ENCODE measurements at places on chromosomes 1 and 21.
A peak's percentile ranks its signal among the peaks of the same experiment; 100 is the strongest.

GRCh38 chr21:31326522-31327242 lies 17.4 kb downstream of the TIAM1 start:
- DNase-seq, result no peak

DNA sequence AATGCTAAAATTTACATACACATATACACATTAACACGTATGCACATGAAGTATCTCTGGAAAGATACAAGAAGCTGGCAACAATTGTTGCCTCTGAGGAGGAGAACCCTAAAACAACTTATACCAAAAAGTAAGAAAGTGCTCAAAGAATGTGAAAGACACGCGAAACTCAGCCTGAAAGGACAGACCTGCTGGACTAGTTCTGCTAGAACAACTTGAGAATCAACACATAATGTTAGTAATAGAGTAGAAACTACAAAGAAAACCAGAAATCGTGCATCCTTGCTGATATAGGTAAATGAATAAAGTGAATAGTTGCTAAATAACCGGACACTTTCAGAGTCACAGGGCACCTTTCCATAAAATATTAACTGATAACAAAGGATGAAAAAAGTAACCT lies 242.5 kb downstream of the RERE start:
- peak; percentile 13 for DNase-seq

- DNase-seq, result no peak
Measured at GRCh38 chr1:12007204-12007603, 12.1 kb upstream of the MIIP start.

DNA sequence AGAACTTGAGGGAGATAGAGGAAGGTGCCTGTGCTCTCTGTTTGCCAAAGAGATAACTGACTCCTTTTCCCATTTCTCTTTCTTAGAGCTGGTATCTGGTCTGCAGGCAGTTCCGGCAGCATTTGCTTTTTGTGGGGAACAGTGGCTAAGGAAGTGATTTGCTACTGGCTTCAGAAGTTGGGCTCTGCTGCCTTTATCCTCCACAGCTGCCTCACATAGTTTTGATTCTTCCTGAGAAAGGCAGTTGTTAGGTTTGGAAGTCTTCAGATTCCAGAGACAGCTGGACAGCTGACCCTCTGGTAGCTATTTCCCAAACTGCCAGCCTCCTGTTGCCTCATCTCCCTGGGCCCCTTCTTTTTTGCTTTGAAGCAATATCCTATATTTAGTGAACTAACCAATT lies 62.6 kb upstream of the MACF1 start:
- DNase-seq, result peak; percentile 91

DNA sequence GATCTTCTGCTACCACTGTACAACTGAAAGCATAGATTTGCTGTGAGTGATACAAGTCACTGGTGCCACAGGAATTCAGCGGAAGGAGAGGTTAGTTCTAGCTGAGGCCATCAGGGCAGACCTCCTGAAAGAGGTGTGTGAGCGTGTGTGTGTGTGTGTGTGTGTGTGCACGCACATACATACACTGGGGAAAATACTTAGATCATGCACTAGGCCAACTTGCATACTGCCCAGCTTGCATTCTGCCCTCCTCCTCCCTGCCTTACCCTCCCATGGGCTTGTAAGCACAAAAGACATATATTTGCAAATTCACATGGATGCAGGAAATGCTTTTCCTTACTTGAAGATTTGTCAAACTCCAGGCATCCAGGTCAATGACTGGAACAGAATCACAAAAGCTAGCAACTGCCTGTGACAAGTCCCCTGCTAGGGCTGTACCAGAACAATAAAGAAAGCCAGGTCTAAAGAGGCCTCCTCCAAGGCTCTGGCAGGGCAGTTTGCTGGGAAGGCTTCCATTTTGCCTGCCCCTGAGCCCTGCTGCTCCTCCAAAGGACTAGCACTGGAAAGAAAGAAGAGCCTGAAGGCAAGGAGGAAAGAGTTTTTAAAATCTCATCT lies 23.2 kb downstream of the PLEKHA6 start:
- DNase-seq, result no peak

- DNase-seq, result no peak
Measured at GRCh38 chr1:27135541-27136235, 19.2 kb downstream of the SLC9A1 start.

DNA sequence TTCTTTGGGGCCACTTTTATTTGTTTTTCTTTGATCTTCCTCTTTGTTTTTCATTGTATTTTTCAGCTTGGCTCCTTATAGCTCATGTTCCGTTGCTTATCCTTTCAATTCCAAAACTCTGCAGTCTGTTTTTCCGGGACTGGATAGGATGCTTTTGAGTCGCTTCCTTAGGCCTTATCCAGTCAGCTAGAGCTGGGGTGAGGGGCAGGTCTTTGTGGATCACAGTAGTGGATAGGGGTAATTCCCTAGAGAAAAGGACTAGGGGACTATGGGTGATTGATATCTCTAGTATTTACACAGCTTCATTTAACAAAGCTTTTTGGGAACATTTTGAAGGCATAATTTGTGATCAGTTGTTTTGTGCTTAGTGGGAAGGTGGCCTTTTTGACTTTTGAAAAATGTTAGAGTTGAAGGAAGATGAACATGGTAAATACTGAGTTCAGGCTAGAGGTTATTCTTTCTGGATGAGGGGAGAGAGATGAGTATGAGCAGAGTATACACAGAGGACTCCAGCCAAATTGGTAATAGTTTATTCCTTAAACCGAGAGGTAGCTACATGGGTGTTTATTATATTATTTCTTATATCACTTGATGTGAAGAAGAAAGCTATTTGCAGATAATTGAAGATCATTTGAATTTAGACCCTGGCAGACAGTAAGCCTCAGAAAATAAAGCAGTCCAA lies 22.5 kb downstream of the CEP350 start:
- DNase-seq, result no peak

DNA sequence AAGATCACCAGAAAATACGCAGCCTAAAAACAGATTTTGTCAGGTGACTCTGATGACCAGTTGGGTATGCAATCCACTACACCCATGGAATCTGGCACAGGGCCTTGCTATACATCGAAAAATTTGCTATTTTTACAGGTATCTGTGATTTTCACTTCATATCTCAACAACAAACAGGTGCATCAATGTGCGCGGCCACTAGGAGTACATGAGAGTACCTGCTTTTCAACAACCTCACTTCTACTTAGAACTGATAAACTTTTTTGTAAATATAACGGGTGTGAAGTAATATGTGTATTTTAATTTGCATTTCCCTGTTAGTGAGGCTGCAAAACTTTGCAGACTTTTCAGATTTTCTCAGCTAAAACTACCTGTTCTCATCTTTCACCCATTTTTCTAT lies 80.8 kb downstream of the SLC45A1 start:
- DNase-seq, result no peak

DNA sequence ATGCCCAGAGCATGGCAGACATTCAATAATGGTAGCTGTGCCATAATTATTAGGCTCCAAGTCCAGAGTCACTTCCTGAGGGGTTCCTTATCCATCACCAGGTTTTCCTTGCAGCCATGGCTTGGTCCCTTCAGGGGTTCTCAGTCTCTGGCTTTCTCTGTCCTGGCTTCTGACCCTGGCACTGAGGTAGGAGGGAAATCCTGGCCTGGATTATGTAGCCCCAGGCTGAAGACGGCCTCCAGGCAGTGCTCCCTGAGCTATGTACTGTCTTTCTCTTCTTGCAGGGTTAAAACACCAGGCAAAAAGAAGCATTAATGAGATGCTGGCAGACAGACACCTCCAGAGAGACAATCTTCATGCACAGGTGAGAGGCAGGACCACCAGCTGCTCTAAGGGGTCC lies 9.5 kb upstream of the PADI3 start:
- peak; percentile 38 for DNase-seq

Measured in trophoblast cell (in vitro differentiated cells and primary cell).